ENCODE measurements at places on chromosomes 16 and 17.

GRCh38 chr17:44928950-44929720 is 13.8 kb upstream of the GFAP start:
- DNase-seq = no peak

DNA sequence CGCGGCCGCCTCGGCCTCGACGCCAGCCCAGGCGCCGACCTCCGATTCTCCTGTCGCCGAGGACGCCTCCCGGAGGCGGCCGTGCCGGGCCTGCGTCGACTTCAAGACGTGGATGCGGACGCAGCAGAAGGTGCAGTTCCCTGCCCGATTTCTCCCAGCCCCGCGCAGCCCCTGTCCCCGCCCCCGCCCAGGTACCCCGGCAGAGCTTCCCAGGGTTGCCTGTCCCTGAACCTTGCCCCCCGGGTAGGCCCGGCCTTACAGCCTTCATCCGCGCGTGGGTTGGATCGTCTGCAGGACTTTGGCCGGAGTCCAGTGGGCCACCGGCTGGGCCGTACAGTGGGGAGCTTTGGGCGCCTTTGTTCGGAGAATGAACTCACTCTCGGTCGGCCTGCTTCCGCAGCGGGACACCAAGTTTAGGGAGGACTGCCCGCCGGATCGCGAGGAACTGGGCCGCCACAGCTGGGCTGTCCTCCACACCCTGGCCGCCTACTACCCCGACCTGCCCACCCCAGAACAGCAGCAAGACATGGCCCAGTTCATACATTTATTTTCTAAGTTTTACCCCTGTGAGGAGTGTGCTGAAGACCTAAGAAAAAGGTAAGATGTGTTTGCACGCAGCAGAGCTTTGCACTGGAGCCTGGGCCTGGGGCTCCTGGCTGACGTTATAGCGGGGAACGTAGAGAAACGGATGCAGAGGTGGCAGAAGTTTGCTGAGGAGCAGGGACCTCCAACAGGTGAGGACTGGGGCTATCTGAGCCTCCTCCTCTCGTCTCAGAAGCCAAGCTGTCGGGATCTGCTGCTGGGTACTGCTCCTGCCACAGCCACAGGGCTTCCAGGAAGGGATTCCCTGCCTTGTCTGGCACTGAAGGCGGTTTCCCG is 593 bp downstream of the GFER start:
- DNase-seq = peak; percentile 31

- no peak for DNase-seq
Observed at GRCh38 chr16:22664132-22664531, 149.8 kb upstream of the HS3ST2 start.

- DNase-seq = peak; percentile 93
Observed at GRCh38 chr16:75247249-75247648, 4.2 kb downstream of the BCAR1 start.

GRCh38 chr16:86227801-86228200 is 282.5 kb upstream of the FOXF1 start:
- no peak for DNase-seq

- no peak for DNase-seq
Observed at GRCh38 chr16:82943371-82943770, 316.6 kb downstream of the CDH13 start.

DNA sequence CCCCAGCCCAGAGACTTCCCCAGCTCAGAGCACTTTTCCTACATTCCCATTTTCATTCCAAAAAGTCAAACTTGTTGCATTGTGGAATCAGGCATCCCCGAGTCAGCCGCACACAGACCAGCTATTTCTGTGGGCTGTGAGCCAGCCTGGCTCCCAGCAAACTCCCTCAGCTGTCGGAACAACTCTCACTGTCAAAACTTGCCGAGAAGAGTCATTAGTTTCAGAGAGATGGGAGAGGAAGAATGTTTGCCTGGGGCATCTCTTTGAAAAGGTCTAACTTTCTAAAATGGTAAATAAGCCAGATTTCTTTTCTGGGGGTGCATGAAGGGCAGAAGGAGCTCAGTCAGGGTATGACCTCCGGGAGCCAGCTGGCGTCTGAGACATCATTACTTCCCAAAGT is 280.0 kb downstream of the TMEM114 start:
- DNase-seq = no peak

DNA sequence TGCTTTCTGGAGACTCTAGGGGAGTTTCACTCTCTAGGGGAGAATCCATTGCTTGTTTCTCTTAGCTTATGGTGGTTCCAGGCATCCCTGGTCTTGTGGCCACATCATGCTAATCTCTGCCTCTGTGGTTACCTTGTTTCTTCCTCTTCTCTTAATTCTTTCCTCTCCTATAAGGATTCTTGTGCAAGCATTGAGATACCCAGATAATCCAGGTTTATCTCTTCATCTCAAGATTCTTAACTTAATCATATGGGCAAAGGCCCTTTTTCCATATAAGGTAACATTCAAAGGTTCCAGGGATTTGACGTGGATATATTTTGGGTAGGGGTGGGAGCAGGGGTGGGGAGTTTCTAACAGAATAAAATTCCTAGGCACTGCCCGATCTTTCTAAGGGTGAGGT is 32.6 kb downstream of the FAM20A start:
- DNase-seq = no peak

DNA sequence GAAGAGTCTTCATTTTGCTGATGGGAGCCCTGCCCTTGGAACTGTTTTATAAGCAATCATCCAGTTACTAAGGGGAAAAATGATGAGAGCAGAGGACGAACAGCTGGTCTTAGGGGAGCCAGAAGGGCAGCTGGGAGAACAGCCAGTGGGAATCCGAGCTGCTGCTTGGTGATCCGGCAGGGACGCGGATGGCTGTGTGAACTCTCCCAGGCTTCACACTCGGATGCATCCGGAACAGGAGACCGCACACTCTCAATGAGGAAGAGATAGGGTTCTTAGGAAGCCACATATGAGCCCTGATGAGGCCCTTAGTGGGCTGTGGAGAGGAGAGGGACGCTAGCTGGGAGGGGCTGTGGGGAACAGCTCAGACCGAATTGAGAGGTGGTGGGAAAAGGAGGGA is 5.0 kb upstream of the CACNG5 start:
- no peak for DNase-seq

DNA sequence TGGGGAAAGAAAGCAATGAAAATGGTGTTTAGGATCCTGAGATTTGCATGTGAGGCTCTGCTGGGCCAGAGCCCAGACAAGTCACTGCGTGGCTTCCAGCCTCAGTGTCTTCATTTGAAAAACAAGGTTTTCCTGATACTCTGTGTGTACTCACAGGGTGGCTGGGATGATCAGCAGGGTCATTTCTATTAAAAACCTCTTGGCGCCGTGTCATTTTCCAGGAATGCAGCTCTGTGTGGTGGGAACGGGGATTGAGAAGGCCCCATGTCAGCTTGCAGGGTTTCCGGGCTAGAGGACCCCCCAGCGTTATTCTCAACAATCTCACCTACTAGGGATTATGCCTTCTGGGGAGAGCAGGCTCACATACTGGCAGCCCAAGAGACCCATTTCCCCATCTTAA is 73.5 kb downstream of the FOXL1 start:
- no peak for DNase-seq

DNA sequence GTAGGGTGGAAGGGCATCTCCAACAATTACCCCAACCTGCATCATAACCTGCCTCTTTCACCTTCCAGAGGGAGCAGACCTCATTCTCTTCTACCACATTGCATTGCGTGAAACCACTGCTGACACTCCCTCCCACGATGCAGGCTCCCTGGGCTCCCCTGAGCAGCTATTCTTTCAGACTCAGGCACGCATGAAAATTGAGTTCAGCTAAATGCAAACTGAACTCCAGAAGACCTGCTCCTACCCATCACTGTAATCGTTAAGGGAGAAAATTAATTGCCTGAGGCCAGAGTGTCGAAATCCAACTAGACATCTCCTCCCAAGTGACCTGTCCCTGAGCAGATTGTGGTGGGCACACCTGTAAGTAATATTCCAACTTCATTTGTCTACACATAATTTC is 186.0 kb downstream of the GRIN2A start:
- DNase-seq = no peak

DNA sequence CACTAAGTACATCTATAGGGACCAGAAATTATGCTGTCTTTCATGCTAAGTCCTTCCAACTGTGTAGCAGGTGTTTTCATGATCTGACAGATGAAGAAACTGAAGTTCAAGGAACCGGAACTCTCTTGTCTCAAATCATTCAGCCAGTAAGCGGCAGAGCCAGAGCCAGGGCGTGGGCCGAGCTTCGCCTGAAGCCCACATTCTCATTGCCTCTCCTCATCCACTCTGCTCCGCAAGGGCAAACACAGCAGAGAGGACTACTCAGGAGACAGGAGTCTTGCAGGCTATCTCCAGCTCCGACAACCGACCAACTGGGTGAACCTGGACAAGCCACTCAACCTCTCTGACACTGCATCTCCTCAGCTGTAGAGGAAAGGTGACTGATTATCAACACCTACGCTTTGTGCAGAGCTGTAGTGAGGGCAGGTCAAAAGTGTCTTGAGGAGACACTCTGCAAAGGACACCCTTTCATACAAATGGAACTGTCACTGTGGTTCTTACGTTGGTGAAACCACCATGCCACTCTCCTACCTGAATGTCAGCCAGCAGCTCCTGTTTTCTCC is 72.9 kb downstream of the CYTH1 start:
- no peak for DNase-seq

DNA sequence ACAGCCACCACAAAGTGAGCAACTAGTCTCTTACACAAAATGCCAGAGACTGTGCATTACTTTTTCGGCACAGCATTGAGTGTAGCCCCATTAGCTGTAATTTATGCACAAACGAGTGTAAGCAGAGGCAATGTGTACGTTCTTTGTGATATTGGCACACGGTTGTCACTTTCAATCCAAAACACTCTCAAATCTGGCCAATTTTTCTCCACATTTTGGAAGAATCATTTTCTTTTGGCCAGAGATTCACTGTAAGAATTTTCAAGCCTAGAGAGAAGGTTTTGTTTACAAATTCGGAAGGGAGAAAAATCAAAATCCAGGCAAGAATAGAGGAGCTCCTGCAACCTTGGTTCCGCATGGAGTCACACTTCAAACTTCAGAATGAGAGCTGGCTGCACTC is 15.4 kb upstream of the KIF2B start:
- DNase-seq = no peak

GRCh38 chr16:27764427-27764826 is 214.5 kb downstream of the KATNIP start:
- DNase-seq = no peak

DNA sequence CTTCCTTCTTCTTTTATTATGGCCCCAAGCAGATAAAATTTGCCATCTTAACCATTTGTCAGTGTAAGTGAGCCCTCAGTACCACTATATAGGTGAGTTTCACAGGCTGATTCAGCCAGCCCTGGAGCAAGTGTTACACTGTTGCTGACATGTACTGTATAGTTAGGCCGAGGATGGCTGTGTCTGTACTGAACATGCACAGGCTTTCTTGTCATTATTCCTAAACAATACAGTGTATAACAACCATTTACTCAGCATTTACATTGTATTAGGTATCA is 53.7 kb downstream of the AMFR start:
- DNase-seq = no peak

- no peak for DNase-seq
Observed at GRCh38 chr16:14502932-14503741, 126.9 kb downstream of the PARN start.

DNA sequence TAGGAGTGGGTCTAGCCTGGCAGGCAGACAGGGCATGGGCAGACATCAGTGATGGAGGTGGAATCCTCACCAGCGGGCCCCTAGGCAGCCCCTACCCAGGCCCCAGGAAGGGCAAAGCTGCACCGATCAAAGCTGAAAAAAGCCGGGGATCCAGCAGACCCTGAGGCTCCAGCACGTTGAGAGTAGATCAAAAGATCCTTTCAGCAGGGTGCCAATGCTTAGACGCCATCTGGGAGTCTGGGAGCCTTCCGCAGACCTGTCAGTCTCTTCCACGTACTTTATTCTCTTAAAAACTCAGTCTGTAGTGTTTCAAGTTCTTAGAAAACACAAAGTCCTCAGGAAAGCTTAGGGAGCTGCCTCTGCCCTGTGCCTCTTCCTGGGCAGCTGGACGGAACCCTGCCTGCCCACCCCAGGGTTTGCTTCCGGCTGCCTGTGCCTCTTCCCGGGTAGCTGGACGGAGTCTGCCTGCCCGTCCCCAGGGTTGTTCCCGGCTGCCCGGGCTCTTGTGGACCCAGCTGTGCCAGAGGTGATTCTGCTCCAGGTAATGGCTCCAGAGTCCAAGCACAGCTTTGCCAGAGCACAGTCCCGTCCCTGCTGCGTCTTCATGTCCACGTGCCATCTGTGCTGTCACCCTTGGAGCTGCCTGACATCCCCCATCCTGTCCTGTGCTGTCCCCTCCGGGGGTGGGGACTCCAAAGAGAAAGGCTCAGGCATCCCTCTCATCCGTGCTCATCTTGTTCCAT is 50.8 kb upstream of the PVALEF start:
- DNase-seq = no peak

DNA sequence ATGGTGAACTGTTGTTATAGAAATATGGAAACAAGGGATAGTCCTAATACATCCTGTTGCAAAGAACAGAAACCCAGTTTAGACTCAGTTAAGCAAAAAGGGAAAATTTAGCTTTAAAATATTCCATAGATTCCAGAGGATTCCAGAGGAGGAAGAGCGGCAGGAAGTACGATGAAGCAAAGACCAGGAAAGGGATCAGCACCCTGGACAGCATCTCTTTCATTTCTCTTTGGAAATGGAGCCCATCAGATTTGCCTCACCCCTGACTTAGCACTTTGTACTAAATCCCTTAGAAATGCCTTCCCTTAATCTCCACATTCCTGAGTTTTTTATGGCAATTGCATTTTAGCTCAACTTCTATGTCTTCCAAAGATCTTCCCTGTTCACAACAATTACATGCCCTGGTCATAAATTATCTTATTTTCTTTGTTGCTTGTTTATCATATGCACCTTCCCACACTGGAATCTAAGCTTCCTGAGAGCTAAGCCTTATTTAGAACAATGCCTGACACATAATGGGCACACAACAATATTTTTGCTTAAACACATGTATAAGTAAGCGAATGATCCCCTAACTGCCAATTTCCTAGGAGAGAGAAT is 150.0 kb upstream of the RBFOX1 start:
- DNase-seq = no peak

- DNase-seq = peak; percentile 67
Observed at GRCh38 chr16:58755989-58756649, 22.0 kb upstream of the GOT2 start.

DNA sequence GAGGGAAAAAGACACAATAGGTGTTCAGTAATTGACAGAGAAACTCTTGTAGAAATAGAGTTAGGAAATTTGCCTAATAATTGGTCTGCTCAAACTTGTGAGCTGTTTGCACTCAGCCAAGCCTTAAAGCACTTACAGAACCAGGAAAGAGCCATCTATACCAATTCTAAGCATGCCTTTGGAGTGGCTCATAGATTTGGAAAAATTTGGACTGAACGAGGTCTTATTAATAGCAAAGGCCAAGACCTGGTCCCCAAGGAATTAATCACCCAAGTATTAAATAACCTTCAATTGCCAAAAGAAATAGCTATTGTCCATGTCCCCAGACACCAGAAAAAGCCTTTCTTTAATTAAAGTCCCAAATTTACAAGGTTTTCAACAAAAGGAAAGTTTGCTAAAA is 90.3 kb downstream of the EMP2 start:
- no peak for DNase-seq

DNA sequence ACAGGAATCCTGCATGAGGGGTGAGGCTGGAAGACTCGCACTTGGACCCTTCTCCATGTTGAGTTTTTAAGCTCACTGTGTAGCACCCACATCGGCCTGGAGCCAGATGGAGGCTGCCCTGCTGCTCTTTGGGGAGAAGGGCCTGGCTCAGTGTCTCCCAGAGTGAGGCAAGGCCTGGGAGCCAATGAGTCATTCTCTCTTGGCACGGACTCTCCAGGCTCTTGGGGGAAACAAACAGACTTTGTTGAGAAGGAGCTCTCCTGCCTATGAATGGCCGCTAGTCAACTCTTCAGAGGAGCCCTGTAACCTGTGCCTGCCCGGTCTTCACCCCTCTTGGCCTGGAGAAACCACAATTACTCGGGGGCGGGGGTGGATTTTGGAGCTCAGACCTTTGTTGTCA is 50.8 kb upstream of the MAF start:
- peak; percentile 60 for DNase-seq

All from putamen (tissue), 1 donor.